ENCODE measurements at places on chromosomes 1 and 21.

DNA sequence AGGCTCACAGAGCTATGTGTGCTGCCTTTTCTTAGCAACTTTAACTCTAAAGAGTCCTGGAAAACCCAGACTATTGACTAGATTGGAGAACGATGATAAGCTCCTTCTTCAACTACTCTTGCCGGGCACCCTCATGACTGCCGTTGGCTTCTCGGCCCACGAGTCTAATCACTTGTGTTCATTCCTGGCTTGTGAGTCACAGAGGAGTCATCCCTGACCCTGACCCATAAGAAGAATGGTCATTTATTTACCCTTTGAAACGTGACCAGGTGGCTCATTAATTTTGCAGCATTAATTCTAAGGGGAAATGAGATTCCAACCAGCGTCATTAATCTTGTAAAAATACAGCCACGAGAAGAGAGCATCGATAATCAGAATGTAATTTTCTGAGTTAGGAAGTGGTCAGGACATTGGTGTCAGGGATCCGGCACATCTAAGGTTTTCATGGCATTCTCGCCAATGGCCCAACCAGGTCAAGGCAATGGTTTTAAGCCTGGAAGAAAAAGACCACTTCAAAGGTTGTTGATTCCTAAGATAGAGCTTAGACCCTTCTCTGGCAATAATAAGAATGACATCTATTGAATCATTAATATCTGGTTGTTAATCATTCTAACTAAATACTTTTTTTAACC lies 183.6 kb upstream of the RUNX1 start:
- no peak for DNase-seq

DNA sequence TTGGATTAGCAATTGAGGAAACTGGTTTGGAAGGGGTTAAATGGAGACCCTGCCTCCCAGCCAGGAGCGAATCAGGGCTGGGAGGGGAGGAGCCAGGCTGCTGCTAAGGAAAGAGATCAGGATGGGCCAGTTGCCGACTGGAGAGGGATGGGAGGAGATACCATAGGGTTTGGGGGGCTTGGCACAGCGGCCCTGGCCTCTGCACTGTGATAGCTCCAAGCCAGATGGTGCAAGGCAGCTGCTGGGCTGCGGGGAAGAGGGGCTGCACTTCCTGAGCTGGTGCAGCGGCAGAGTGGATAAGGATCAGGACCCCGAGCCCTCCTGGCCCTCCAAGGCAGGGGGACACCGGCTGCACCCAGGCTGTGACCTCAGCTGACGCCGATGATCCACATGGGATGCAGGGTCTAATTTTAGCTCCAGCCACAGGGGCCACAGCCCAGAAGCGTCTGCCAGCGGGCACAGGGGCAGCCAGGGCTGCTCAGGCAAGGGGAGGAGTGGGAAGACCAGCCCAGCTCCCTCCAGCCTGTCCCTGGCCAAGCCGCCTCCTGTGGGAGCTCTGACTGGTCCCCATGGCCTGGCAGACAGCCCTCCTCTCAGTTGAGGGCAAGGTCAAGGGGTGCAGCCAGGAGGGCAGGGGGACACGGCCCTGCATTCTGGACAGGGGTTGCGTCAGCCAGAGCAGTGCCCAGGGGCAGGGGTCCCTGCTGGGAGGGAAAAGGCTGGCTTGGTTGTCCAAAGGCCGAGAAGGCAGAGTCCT lies at the start of gene EXTL1:
TSS of gene EXTL1 (plus strand) at position 129 of the 757 bp plus-strand sequence. CDS start 872 bp downstream, outside the sequence.
- DNase-seq: no peak

GRCh38 chr1:115062542-115063004 lies 26.7 kb downstream of the TSPAN2 start:
- peak; percentile 77 for DNase-seq

DNA sequence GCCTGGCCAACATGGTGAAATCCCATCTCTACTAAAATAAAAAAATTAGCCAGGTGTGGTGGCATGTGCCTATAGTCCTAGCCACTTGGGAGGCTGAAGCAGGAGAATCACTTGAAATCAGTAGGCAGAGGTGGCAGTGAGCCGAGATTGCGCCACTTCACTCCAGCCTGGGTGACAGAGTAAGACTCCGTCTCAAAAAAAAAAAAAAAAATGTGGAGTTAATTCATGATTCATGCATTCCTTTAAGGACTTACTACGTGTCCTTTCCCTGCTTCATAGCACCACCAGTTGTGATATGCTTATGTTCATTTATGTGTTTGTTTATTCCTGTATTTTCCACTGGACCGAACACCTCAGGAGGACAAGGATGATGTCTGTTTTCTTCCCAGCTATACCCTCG lies 12.7 kb upstream of the PRELP start:
- DNase-seq: no peak

GRCh38 chr1:61978796-61979195 lies 215.9 kb upstream of the L1TD1 start:
- DNase-seq: no peak

DNA sequence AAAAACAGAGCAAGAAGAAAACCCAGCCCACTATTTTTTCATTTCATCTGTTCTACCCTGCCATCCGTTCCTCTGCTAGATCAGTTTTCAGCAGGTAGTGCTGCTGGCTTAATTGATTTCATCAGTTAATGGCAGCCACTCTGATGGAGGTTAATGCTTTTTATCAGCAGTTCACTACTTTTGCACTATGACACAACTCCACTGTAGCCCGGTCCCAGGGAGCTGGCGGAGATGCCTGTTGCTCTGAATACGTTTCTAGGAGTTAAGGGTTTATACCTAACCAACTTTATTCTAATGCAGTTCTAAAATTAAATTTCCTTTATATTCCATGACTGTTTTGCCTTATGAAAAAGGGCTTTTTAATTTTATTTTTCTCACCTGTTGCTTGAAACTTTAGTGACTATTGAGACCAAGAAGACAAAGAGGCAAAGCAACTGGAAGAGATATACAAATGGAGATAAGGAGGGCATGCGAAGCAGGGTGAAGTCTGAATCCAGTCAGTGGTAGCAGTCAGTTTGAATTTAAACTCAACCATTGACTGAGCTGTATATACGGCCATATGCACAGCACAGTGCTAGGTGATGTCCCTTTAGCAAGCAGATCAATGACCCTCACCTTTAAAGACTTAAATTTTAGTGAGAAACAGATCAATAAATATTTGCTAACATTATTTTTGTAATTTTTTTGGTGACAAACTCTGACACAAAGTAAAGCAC lies 477.9 kb downstream of the LMO4 start:
- DNase-seq: no peak

GRCh38 chr1:42931108-42931539 lies 27.5 kb downstream of the SLC2A1 start:
- no peak for DNase-seq

GRCh38 chr1:18419845-18420184 lies 60.9 kb upstream of the KLHDC7A start:
- no peak for DNase-seq

DNA sequence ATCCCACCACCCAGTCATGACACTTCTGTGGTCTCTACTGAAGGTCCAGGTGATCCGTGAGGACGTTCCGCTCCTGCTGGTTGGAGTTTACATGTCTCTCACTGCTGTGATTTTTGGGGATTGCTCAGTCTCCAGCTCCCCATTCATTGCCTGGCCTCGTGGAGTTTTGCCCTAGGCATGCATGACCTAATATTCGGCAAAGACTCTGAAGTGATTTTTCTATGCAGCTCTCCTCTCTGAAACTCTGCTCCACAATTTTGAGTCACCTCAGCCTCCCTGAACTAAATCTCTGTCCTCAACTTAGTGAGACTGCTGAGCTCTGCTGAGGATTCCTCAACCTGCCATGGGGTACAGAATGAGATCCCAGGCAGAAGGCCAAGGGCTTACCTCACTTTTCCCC lies 174.4 kb upstream of the FGGY start:
- no peak for DNase-seq

- no peak for DNase-seq
Measured at GRCh38 chr1:71557138-71557537, 476.3 kb upstream of the ZRANB2 start.

DNA sequence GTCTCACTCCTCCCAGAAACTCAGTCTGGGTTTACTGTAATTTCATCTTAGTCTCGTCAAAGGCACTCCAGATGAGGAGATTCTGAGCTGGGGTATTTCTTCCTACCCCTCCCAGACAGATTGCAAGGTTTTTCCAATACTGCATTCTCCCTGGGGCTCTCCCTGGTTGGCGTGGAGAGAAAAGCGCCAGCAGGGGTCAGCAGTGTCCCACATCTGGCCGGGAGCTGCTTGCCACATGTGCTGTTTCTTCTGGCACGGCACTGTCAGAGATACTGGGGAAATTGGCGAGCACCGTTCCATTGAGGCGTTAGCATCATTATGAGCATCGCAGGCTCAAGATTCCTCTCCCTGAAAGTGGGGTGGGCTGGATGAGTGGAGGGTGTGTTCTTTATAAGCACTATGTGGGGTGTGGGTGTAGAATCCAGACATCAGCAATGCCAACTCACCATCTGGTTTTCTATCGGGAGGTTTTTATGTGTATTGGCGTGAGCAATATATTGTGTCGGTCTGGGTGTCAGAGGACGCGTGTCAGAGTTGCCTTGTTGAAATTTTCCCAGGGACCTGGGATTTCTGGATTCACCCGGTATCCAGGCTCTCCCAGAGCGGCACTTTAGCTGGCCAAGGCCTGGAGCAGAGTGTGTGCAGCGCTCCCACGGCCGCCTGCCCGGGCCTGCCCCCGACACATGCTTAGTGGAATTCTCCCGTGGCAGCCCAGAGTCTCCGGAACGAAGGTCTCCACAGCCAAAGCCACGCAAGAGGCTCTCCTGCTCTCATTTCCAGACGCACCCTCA lies 8.0 kb upstream of the NAV1 start:
- peak; percentile 35 for DNase-seq

GRCh38 chr1:47432071-47433036 lies 5.5 kb upstream of the FOXD2 start:
- DNase-seq: peak; percentile 54

GRCh38 chr1:209741889-209742288 lies 14.0 kb upstream of the TRAF3IP3 start:
- no peak for DNase-seq

GRCh38 chr1:17199267-17200044 lies 5.5 kb upstream of the PADI1 start:
- no peak for DNase-seq

- DNase-seq: no peak
Measured at GRCh38 chr21:37199057-37199924, 67.8 kb downstream of the VPS26C start.

GRCh38 chr1:241738284-241739078 lies 86.4 kb downstream of the WDR64 start:
- DNase-seq: no peak

- DNase-seq: no peak
Measured at GRCh38 chr21:40186045-40186444, 318.8 kb downstream of the PCP4 start.

GRCh38 chr1:238139713-238140112 lies 249.0 kb upstream of the ZP4 start:
- DNase-seq: no peak

DNA sequence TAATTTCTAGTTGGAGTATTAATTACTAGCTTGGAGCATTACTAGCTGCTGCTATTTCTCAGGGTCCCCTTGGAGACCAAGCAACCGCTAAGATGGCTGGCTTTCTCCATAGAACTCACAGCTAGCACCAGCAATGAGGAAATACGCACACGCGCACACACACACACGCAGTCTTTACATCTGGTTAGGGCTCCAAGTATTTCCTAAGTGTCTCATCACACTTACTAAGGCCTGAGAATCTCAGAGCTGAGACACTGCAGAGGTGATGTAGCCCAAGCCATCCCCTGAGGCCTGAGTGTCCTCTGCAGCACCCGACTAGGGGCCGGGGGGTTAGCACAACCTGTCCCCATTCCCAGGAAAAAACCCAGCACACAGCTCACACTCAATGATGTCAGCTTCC lies 42.5 kb downstream of the ITPKB start:
- no peak for DNase-seq

GRCh38 chr1:119771016-119771415 lies 2.3 kb upstream of the HMGCS2 start:
- no peak for DNase-seq

DNA sequence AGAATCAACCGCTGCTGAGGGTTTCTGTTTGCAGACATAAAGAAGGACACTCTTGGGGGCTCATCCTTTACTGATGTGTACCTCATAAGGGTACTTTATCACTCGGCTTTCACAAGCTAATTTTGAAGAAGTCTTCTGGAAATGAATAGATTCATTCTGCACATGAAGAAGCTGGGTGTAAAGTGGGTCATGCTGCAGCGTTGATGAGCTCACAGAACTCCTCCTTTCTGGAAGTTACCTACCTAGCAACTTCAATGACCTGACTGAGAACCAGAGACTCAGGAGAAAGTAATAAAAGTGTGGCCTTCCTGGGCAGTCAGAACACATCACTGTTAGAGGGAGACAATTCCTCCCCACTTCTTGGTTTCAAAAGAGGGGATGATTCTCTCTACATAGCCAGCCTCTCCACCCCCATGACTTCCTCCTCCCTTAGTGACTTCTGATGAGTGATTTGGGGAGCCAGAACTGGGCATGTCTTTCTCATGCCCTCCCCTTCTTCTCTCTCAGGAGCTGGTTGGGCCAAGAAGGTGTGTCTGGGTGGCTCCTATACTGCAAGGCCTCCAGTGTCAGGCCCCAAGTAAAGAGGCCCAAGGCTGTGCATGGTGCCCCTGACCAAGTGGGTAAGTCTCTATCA lies 27.0 kb downstream of the PCNX2 start:
- DNase-seq: no peak

DNA sequence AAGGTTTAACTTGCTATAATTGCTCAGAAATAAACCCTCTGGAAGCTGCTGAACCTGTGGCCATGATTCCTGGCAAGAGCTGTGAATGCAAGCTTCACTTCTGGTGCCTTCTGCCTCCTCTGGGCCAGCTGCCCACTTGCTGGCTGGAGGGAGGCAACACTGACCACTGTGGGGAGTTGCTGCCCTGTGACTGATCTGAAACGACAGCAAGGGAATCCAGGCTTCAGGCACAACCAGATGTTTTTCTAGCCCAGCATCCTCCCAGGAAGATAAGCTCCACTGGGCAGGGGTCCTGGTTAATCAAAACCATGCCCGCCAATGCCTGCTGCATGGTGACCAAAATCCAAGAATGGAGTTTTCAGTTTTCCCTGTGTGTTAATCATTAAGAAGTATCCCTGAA lies 180.0 kb upstream of the HMGB4 start:
- no peak for DNase-seq

DNA sequence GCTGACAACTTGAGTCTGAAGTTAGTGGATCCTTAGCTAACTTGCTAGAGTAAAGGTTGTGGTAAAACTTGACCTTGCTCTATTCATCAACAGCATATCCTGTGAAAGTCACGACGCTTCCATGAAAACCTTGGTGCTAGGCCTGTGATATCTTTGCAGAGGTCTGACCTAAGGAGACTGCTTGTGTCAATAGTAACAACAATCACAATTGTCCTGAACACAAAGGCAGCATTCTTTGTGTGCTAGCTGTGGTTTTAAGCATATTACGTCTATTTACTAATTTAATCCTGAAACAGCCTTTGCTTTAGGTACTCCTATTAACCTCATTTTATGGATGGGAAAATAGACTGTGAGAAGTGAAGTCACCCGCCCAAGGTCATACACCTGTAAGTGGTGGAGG lies 2.8 kb upstream of the CLDN14 start:
- no peak for DNase-seq

- no peak for DNase-seq
Measured at GRCh38 chr1:115879977-115880376, 39.1 kb upstream of the NHLH2 start.

- DNase-seq: no peak
Measured at GRCh38 chr1:20139776-20140612, 871 bp downstream of the PLA2G2F start.

GRCh38 chr1:17891205-17892110 lies 136.3 kb downstream of the ACTL8 start:
- DNase-seq: no peak

GRCh38 chr1:37622131-37622530 lies 12.6 kb downstream of the RSPO1 start:
- no peak for DNase-seq

All from stimulated activated CD4-positive, alpha-beta T cell treated with anti-CD3 and anti-CD28 coated beads, Interleukin-12 subunit alpha, Interleukin-12 subunit beta, amount 100 ng/mL, for 48 hours (primary cell).